Cardiac septum (tissue), 1 donor: ENCODE measurements at places on chromosomes 1 and 21. TPM values are rescaled to one million over a fixed set of nuclear protein-coding genes. Genes with fewer than 3 reads are reported as not detected.

DNA sequence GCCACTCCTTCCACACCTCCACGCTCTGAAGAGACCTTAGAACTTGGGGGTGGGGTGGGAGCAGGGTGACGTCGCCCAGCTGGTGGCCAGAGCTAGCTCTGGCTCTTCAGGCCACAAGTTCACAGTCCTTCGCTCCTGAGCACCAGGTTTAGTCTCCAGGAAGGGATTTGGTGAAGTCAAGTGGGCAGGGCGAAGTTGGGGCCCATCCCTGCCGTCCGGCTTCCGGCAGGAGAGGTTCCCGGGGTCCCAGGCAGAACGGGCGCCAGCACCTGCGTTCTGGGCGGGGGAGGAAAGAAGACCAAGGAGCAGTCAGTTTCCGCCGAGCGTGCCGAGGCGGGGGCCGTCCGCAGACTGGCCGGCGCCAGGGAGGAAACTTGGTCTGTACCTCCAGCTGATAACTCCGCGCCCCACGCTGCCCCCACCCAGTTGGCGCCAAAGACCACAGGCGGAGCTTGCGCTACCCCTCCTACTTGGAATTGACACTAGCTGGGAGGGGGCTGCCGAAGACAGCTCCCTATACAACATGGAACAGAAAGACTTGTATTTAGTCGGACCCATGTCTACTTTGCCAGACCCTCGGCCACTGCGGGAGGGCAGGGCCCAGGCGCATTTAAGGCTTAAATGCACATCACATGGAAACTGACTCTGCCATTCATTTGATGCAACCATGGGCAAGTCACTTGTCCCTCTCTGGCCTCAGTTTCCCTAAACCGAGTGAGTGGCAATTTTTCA, 995 bp downstream of the ID3 start:
- peak; percentile 88 for DNase-seq

DNA sequence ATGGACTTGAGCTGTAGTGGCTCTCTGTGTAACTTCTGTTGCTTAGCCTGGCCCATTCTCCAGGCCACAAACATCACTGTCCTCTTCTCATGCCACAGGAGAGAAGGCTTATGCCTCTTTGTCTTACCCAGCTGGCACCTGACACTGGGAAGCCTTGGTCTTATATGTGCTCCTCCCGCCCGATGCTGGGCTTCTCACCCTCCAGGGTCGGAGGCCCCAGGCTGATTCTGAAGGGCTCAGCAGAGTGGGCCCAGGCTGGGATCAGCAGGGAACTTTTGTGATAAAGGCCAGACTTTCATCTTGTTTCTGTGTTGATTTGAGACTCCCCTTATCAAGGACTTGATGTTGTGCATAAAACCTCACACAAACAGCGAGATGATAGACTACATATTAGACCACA, 29.8 kb downstream of the TRPM2 start:
- peak; percentile 14 for DNase-seq

GRCh38 chr1:8329858-8330257, 11.9 kb downstream of the SLC45A1 start:
- no peak for DNase-seq

DNA sequence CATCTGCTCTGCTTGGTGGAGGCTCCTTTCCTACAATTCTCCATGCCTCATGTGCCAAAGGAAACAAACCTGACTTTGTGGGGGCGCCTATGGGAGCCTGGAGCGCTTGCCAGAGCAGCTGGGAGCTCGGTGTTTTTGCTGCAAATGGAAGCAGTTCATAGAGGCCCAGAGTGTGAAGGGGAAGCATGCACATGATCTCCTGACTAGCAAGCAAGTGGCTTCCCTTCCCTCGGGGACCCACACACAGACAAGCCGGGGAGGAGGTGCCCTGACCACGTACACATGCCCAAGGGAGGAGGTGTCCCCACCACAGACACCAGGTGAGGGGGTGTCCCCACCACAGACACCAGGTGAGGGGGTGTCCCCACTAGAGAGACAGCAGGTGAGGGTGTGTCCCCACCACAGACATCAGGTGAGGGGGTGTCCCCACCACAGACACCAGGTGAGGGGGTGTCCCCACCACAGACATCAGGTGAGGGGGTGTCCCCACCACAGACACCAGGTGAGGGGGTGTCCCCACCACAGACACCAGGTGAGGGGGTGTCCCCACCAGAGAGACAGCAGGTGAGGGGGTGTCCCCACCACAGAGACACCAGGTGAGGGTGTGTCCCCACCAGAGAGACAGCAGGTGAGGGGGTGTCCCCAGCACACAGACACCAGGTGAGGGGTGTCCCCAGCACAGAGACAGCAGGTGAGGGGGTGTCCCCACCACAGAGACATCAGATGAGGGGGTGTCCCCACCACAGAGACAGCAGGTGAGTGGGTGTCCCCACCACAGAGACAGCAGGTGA, 106.8 kb downstream of the CRYAA start:
- DNase-seq = peak; percentile 56

NDUFV3 gene
- total RNA-seq = 46.7 TPM

- no peak for DNase-seq
These were observed 57.9 kb upstream of the S1PR1 start for GRCh38 chr1:101178688-101179491.

DNA sequence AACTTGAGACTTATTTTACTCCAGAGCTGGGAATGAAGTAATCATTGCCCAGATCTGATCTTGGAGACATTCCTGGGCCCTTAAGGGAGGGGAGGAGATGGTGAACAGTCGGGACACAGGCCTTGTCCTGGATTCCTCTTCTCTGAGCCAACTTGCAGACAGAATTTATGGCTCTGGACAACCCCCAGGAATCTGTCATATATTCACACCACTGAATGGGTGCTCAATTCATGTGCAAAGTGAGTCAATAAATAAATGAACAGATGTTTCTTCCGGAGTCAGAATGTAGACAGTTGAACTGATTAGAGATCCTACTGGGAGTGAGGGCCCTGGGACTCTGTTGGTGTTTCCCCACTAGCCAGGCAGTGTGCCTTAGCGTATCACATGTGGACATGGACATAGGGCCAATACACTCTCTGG, 2.6 kb downstream of the TUFT1 start:
- DNase-seq = no peak

DNA sequence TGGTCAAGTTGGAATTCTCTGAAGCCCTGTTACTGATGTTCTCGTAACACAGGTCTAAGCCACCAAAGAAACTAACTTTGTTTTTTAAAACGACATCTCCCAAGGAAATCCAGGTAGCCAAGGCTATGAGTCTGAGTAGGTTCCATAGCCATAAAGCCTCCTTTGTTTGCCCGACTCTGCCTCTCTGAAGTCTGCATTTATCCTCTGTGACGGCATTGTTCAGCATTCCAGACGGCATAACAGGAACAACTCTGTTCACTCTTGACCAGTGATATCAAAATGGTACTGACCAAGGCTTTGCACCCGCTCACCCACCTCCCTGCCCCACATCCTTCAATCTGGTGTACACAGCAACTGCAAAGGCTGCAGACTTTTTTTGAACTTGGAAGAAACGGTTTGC, 14.8 kb downstream of the URB1 start:
- no peak for DNase-seq

SPATA46 gene
- total RNA-seq = not detected

DNA sequence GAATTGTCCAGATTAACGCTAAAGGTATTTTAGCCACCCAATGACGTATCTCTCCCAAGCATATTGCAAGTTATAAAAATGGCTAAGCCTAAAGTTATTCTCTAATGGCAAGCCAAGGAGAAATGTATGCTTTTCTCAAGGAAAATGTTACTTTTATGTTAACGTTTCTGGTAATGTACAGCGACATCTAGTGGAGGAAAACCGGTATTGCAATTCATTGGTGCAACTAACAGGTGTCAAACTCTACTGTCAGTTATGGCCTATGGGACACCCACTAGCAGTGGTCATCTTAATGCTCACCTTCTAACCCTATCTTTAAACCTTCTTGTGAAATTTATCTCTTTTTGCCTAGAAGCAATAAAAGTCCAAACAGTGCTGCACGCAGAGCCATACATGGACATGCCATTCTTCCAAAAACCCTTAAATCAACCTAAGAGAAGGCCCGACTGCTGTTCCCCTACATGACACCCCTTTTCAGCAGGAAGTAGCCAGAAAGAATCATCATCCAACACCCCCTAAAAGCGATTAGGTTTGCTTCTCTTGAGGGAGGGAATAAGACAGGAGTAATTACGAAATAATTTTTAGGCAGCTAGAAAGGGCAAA, 68.7 kb upstream of the LRIF1 start:
- DNase-seq = no peak

ALX3 gene
- 0.22 TPM for total RNA-seq

DNA sequence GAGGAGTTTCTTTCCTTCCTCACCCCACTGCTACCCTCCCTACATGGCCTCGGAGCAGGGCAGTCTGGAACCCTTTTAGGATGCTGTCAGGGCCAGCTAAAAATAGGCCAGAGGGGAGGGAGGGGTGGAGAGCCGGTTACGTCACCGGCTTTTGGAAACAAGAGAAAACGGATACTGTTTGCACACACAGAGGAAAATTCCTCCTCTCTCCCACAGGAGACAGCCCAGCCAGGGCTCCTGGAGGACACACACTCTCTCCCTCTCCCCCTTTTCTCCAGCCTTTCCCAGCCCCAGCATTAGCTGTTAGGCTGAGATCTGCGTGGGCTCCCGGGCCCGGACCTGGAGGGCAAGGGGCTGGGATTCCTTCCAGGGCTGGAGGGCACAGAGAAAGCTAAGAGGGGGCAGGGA, 20.0 kb upstream of the ALDH4A1 start:
- peak; percentile 87 for DNase-seq

CHAF1B gene
- total RNA-seq = 0.62 TPM

RHBDL2 gene
- not detected for total RNA-seq
